ENCODE measurements at places on chromosomes 6 and 20. TPM values are rescaled to one million over a fixed set of nuclear protein-coding genes. Genes with fewer than 3 reads are reported as not detected.
A peak's percentile ranks its signal among the peaks of the same experiment; 100 is the strongest.

DNA sequence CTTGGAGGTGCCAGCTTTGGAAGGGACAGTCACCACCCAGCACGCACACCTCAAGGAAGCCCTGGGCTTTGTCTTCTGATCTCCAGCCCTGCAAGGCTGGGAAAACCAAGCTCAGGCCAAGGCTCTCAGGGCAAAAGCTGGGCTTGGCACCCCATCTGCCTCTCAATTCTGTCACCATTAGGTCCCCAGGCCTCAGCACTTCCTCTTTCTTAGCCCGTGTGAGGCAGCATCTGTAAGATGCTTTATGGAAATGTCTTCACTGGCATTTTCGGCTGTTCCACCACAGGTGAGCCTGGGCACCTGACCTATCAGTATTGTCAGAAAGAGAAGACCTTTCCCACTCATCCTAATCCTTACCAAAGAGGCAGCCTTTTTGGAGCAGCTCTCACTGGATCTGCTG is 24.6 kb downstream of the GMEB2 start:
- no peak for DNase-seq

DNA sequence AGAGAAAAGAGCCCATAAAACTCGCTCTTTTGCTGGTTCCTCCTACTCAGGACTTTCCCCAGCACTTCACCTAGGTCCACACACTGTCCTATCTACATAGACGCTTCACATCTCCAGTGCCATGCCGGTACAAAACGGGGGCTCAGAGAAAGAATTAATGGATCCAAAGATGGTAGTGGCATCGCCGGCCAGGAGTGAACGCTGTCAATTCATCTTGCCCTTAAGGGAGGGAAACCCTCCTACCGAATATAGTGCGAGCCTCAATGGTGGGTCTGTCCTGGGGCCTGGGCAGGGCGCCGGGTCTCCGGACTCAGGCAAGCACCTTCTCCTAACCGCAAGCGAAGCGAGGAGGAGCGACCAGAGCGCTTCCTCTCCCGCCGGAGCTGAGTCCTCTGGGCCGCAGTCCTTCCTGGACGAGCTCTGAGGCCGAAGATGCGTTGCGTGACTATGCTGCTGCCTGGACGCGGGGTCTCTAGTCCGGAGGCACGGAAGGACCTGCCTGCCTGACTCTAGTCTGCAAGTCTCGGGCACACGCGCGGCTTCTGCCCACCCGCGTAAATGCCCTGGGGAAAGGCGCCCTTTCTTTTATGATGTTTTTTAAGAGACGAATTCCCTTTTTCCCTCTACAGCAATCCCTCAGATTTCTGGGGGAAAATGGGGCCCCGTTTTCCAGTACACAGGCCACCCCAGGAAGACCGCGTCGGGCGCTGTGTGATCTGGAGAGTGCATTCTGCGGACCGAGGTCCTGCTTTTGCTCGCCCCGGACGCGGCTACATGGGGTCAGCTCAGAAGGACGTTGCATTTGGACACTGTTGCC is 100.1 kb upstream of the PRDM1 start:
- DNase-seq, result no peak

DNA sequence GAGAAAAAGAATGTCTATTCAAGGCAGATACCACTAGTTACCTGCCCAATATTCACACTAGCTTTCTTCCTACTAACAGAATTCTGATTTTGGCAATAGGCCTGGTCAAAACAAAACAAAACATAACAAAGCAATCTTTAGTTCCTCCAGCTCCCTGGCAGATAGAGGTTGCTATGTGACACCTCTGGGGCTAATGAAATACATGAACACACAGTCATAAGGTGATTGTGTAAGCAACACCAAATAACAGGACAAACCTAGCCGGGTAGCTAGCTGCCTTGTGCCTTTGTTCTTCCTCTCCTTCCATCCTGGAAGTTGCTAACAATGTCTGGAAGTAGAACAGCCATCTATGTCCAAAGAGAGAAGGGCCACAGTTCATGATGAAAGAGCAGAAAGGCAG is 6.0 kb upstream of the HMGN3 start:
- no peak for DNase-seq

The TFAP2B gene
- total RNA-seq, result not detected

DNA sequence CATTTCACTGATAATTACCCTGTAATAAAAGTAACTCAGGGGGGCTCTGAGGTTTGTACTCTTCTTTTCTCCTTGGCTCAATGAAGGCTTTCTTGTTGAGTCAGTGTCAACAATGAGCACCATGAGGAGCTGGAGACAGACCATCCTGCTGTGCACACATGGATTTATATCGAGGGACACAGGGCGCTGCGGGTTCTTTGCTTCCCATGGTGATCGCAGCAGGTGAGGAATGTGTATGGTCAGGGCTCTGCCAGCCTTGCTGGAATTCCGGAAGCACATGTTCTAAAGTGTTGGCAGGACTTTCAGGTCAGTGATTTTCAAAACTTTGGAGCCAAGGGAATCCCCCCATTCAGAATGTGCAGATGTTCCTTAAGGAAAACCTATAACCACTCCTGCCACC is 27.1 kb downstream of the SMOC2 start:
- no peak for DNase-seq

- peak; percentile 66 for DNase-seq
Observed at GRCh38 chr6:137218473-137218916, 690 bp downstream of the IFNGR1 start.

DNA sequence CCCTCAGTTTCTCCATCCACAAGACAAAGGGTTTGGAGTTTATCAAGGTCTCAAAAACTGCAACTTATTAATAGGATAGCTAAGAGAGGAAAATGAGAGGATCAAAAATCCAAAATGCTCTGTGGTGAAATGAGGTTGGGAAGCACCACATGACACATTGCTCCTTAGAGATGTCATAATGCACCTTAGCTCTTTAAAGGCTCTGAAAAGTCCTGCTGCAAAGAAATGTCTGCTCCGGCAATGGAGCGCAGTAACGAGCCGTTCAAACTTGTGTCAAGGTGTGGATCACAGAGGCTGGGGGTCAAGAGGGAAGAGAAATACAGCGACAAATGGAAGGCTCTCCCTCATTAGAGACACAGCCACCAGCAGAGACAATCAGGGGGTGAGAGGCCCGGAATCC is 53.1 kb downstream of the BMP7 start:
- no peak for DNase-seq

The RNF39 gene
- not detected for total RNA-seq

DNA sequence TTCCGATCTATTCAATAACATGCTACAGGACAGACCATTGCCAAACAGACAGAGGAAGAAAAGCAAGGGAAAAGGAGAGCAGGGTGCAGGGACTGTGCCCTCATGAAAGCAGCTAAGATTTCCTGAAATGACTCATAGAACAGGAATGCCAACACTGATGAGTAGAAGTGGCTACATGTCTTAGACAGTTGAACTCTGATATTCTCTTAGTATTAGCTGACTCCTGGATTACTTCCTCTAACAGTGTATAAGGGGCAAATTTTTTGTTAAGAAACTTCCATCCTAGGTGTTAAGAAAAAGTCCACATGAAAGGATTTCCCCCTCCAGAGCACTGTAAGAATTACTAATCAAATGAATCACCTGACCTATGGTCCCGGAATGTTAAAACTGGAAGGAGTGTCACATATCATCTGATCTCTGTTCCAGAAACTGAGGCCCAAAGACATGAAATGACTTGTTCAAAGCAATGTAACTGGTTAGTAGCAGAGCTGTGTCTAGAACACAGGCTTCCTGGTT is 224.9 kb downstream of the IBTK start:
- no peak for DNase-seq

DNA sequence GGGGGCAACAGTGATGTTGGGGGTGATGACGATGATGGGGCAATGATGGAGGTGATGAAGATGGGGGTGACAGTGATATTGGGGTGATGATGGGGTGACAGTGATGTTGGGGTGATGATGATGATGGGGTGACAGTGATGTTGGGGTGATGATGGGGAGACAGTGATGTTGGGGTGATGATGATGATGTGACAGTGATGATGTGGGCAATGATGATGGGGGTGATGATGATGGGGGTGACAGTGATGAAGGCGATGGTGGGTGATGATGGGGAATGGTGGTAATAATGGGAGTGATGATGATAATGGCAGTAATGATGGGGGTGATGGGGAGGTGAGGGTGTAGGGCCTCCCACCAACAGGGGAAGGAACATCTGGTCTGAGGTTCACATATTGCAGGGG is 150.6 kb downstream of the ERMARD start:
- no peak for DNase-seq

DNA sequence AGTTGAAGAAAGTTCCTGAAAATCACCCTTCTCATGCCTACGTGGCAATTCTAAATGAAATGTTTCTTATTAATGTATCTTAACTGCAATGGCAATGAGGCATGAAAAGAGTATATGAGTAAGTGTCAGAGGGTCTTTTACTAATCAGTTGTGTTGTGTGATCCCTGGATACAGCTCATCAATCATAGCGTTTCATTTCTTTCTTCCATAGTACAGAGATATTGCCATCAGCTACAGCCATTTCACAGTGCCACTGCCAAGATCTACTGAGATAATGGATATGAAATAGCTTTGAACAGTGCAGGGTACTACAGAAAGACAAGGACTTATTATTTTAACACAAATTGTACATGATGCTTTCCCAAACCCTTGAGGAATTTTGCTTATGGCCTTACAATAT is 450.8 kb downstream of the KHDRBS2 start:
- no peak for DNase-seq

DNA sequence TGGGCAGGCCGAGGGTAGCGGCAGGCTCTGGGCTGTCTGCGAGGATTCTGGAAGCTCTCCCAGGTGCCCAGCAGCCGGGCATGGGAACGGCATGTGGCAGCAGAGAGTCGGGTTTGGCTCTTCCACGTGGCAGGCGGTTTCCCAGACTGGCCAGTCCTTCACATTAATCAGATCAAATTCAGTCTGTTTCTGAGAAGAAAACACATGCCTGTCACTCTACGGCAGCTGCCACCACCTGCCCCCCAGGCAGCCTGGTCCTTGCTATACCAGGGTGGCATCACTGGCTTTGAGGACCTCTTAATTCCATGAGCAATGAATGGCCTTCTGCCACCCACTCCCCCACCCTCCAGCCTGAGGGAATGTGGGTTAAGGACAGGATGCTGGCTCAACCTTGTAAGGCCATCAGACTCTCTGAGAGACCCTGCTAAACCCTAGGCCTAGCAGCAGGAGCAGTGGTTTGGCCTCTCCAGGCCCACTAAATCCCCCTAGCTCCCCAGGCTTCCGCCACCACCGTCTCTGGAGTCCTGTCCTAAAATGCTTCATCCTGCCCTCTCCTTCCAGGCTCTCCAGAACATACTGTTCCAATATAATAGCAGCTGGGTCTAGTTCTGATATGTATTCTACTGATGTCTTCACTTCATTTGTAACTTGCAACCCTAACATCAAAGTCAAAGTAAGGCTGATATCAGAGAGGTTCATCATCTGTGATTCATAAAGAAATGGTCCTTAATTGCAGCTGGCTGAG is 47.8 kb downstream of the PLCG1 start:
- no peak for DNase-seq

GRCh38 chr6:130377371-130377770 is 11.6 kb downstream of the TMEM200A start:
- DNase-seq, result no peak

DNA sequence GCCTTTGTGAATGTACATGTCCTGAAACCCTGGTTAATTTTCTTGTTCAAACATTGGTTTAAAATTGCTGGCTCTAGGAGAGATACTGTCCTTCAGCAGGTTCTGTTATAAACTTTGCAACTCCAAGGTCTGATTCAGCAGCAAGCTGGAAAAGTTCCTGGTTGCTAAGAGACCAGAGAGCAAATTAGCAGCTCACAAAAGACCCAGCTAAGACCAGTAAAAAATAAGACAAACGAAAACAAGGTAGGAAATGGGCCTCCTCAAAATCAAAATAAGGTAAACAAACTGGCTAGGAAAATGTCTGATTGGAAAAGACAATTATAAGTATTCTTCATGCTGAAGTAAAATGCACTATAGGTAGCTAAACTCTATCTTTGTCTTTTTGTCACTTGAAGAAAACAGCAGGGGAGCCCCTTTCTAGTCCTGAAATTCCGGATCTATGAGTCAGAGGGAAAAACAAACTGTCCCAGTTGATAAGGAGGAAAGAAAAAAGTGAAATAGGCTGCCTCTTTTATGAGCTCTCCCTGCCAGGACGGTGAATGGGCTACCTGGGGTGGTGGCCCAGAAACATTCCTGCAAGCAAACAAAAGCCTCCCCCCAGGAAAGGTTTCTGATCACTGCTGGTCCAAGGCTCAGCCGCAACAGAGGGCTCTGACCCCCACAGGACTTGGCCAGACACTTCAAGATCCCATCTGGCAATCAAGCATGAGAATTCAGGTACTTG is 41.6 kb downstream of the UNC5CL start:
- DNase-seq, result no peak

- DNase-seq, result no peak
Observed at GRCh38 chr6:17494919-17495318, 101.5 kb downstream of the CAP2 start.

- DNase-seq, result no peak
Observed at GRCh38 chr6:84753173-84753572, 11.2 kb downstream of the TBX18 start.

GRCh38 chr20:53226826-53227225 is 254.7 kb downstream of the TSHZ2 start:
- no peak for DNase-seq

The NMBR gene
- not detected for total RNA-seq

The TBX18 gene
- not detected for total RNA-seq

The TDP2 gene
- total RNA-seq, result 48.6 TPM

DNA sequence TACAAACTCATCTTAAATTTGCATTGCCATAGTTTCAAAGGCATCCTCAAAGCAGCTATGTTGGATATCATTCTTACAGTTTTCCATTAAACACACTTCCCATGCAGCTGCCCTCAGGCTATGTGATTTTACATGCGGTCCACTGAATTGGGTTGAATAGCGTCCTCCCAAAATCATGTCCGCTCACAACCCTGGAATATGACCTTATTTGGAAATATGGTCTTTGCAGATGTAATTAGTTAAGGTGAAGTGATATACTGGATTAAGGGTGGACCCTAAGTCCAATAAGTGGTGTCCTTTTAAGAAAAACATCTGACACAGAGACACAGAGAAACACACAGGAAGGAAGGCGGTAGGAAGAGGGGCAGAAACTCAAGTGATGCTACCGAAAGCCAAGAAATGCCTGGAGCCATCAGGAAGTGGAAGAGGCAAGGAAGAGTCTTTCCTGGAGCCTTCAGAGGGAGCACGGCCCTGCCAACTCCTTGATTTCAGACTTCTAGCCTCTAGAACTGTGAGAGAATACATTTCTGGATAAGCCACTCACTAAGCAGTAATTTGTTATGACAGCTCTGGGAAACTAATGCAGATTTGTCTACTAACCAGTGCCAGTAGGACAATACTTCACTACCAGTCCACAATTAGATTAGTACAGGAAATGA is 42.7 kb upstream of the NHSL1 start:
- DNase-seq, result no peak

- no peak for DNase-seq
Observed at GRCh38 chr6:155264693-155265320, 994 bp downstream of the CLDN20 start.

The IP6K3 gene
- not detected for total RNA-seq

DNA sequence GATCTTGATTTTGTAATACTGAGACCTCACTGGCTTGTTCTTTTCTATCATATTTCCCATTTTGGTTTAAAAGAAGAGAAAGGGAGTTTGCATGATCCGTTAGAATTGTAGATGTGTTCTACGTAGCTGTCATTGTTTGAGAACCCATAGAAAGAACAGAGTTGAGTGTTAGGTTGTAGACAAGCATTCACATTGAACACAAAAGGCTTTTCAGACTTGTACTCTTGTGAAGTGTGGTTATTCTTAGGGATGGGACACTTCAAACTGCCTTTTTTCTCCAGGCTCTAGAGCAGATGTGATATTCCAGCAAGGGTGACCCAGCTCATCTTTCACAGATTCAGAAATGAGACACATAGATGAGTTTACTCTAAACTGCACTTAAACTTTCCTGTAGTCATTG is 19.9 kb downstream of the FOXO3 start:
- no peak for DNase-seq

The STX11 gene
- 16.6 TPM for total RNA-seq

All from activated CD4-positive, alpha-beta memory T cell treated with anti-CD3 and anti-CD28 coated beads for 36 hours (primary cell).